ENCODE measurements at places on chromosomes 12 and 14.

DNA sequence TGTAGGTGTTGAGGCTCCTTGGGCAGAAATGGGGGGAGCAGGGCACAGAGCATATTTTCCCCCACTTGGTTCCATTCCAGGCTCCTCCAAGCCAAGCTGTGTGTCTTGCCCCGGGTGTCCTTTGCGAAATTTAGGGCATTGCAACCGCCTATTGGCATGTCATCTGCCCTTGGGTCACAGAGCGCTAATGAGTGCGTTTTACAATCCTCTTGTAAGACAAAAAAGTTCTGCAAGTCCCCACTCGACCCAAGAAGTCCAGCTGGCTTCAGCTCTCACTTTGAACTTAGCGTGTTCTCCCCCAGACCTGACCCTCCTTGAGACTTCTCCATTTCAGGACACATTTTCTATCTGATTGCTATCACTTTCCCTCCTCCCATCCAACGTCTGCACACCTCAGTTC is 6.1 kb upstream of the LRTM2 start:
- no peak for DNase-seq

- no peak for DNase-seq
Observed at GRCh38 chr12:58533652-58534051, 386.7 kb downstream of the LRIG3 start.

DNA sequence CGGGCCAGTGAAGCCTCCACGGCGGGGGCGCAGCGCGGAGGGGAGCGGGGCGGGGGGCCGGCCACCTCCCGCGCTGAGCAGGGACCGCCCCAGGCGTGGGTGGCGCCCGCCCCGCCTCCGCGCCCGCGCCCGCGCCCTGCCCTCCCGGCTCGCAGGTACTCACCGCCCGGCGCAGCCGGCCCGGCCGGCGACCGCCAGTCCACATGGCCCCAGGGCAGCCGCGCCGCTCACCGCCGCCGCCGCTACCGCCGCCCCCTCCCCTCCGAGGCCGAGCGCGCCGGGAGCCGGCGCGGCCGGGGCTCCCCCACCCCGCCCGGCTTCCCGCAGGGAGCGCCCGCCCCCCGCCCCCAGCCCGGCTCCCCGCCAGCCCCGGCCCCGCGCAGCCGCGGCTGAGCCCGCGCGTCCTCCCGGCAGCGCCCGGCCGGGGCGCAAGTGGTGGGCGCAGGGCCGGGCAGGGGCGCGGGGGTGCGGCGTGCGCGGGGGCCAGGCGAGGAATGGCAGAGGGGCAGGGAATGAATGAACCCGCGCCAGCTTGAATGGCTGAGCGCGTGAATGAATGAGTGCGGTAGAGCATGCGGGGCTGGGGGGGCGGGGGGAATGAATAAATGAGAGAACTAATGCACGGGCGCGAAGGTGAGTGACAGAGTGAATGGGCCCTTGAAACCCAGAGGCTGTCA is at the start of gene BEGAIN:
Gene BEGAIN, minus strand, starts transcription at position 332 of the 677 bp plus-strand sequence. Its CDS starts 127 bp downstream, at position 205.
- no peak for DNase-seq

- no peak for DNase-seq
Observed at GRCh38 chr12:52056801-52057637, 5.8 kb downstream of the NR4A1 start.

DNA sequence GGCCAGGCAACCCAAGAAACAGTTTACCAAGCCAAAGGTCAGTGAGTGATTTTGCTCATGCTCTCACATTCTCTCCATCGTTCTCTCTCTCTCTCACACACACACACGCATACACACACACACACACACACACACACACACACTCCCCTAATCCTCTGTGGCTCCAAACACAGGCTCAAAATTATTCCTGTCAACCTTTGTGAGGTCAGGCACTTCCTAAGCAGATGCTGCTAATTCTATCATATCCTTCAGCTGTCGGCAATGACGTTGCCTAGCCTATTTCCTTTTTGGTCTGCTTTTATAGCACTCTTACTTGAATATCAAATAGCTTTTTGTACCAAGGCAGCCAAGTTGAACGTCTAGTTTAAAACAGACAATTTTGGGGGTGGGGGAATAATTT is 98.9 kb upstream of the EGLN3 start:
- DNase-seq = no peak

DNA sequence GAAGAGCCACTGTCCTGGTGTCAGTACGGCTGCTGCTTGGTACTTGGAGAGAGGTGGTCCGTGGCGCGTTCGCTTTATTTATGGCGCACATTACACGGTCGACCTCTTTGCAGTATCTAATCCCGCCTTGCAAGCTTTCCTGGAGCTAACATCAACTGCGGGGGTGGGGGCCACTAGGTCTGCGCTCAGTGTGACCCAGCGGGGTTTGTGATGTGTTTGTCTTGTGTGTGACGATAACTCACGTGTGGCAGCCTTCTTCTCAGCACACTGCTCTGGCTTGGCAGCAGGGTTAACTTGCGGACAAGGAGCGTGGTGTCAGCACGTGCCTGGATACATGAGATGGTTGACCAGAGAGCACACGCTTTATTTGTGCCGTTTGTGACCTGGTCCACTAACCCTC is 122.2 kb upstream of the RTL1 start:
- DNase-seq = no peak

DNA sequence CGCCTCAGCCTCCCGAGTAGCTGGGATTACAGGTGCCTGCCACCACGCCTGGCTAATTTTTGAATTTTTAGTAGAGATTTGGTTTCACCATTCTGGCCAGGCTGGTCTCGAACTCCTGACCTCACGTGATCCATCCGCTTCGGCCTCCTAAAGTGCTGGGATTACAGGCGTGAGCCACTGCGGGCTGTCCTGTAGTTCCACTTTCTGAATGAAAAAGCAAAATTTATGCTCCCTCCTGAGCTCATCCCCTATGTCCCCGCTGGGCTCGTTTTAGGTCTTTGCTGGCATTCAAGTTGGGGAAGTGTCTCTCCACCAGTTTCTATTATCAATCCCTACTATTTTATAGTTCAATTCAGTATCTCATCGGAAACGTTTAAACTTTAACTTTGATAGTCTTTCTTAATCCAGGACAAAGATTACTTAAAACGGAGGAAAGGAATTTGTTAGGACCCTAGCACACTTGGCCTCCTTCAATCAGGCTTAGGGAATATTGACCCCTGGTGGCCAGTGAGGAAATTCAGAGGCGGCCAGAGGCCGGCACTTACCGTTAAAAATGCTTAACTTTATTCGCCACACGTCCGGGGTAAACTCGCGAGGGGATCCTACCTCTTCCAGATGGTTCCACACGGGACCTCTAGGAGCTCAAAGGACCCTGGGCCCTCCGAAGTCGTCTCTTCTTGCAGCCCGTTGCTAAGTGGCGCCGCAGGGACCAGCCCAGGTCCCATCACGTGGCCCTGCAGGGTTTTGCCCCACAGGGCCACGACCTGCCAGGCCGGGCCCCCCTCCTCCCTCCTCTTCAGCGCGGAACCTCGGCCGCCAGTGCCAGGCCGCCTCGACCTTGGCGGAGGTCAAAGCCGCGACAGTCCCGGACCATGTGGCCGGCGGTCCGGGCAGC is 11.4 kb upstream of the DNAL1 start:
- peak; percentile 66 for DNase-seq

DNA sequence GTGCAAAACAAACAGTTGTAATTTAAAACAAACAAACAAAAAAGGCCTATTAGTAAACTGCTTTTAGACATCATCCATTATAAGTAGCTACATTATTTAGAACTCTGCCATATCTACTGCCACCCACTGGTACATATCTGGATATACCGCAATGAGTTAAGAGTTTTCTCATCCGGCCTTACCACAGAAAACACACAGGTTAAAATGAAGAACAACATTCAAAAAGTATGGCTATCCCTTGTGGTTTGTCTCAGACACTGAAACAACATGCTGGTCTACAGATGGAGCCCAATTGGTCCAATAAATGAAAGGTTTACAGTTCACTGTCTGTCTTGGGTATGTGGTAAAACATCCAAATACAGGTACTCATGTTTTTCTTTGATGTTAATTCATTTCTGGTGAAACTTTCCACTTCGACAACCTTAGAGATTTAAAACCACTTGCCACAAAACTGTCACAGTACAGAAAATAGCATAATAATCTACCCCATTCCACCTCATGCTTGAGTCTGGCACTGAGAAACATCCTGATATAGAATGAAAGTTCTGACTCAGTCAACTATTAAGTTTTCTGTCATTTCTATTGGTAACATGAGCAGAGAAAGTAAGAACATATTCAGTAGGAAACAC is 354.3 kb downstream of the CEP128 start:
- no peak for DNase-seq

GRCh38 chr12:132640936-132641335 is 22.4 kb downstream of the P2RX2 start:
- DNase-seq = no peak

DNA sequence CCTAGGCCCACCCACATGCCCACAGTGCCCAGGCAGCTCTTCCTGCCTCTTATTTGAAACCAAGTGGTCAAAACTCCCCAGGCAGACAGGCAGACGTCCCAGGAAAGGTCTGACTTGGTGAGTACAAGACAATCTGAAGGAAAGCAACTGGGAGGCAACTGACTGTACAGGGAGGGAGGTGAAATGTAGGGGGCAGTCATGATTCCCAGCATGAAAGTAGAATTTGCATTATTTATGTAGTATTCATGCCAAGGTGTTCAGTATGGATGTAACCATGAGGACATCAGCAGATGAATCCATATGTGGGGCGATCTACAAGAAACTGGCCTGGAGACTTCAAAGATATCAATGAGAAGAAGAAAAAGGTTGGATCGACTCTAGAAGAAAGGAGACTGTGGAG is 46.1 kb downstream of the SLC24A4 start:
- no peak for DNase-seq

DNA sequence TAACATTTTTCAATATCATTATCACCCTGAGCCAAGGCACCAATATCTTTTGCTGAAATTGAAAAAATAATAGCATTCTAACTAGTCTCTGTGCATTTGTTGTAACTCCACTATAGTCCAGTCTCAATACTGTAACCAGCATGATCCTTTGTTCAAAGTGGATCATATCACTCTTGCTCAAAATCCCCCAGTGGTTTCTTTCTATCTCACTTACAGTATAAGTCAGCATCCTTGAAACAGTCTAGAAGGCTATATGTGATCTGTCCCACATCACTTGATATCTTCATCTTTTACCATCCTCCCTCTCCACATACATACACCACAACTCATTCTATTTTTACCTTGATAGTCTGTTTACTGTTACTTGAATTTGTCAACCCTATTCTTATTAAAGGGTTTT is 435.7 kb downstream of the CCER1 start:
- no peak for DNase-seq

DNA sequence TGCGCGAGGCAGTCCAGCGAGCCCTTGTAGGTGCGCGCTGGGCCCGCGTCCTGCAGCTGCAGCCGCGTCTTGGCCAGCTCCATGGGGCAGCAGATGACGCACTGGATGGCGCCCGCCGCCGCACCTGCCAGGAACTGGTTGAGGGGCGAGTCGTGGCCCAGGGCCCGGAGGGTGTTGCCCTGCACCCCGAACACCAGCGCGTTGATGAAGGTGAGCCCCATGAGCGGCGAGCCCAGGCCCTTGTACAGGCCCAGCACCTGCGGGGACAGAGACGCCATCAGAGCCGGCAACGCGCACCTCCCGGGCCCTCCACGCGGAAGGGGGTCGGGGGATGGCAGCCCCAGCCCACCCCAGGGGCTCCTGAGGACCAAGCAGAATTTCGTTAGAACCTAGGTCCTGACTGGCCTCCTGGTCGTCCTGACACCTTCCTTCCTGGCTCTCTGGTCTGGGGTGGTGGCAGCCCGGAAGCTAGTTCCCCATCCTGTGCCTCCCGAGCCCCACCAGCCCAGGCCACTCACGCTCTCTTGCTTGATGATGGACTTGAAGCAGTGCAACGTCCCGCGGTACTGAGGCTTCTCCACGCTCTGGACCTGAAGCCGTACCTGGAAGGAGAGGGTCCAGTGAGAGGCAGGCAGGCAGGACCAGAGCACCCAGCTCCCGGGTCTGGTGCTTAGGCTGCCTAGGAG is 13.3 kb downstream of the SLC25A29 start:
- DNase-seq = no peak

GRCh38 chr12:65962921-65963861 is 138.9 kb downstream of the HMGA2 start:
- DNase-seq = no peak

GRCh38 chr14:103527408-103528145 is 1.4 kb upstream of the TRMT61A start:
- DNase-seq = no peak

GRCh38 chr12:106918746-106919145 is 37.0 kb upstream of the TMEM263 start:
- DNase-seq = no peak

DNA sequence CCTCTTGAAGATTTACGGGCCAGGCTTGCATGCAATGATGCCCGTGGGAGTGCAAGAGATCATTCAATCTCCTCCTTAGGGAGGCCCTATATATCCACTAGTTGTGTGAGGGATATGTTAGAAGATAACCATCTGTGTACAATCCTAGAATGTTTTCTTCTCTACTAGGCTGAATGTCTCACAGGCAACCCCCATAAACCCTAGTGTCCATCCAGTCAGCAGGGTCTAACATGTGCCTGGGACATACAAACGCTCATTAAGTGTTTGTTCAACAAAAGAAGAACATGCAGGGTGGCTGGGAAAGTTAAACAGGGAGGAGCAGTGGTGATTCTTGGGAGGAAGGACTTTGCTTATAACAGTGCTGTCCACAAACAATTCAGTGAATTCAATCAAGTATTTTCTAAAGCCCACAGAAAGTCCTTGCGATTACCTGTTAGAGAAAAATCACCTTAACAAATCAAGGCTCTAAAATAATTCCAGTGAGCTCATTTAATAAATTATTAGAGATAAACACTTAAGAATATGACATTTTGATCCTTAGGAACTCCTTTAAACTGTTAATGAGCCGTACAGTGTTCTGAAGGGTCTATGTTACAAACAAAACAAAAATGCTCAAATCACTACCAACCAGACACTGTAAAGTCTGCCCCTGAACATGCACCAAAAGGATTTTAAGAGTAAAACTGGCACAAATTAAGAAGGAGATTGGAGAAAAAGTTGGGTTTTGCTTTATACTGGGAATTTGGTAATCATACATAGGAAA is 96.6 kb upstream of the FERMT2 start:
- no peak for DNase-seq

DNA sequence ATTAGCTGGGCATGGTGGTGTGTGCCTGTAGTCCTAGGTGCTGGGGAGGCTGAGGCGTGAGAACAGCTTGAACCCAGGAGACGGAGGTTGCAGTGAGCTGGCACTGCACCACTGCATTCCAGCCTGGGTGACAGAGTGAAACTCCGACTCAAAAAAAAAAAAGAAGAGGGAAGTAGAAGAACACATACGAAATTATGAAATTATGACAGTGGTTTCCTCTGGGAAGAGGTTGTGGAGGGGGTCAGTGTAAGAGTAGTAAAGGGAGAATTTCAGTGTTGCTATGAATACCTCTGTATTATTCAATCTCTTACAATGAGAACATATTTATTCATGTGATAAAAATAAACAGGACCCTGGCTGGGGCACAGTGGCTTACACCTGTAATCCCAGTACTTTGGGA is 24.7 kb upstream of the CSRNP2 start:
- no peak for DNase-seq

- no peak for DNase-seq
Observed at GRCh38 chr12:42908712-42909111, 319.2 kb upstream of the PRICKLE1 start.

- DNase-seq = no peak
Observed at GRCh38 chr12:43884683-43885410, 49.0 kb downstream of the TMEM117 start.

- DNase-seq = no peak
Observed at GRCh38 chr14:103863245-103863644, 15.9 kb upstream of the PPP1R13B start.

Data from mucosa of gallbladder (tissue), 1 donor.